ENCODE measurements at places on chromosomes 13 and 19. TPM values are rescaled to one million over a fixed set of nuclear protein-coding genes. Genes with fewer than 3 reads are reported as not detected.

The PEG3 gene
- 1.1 TPM for polyA plus RNA-seq

The ZNF610 gene
- 2.6 TPM for polyA plus RNA-seq

DNA sequence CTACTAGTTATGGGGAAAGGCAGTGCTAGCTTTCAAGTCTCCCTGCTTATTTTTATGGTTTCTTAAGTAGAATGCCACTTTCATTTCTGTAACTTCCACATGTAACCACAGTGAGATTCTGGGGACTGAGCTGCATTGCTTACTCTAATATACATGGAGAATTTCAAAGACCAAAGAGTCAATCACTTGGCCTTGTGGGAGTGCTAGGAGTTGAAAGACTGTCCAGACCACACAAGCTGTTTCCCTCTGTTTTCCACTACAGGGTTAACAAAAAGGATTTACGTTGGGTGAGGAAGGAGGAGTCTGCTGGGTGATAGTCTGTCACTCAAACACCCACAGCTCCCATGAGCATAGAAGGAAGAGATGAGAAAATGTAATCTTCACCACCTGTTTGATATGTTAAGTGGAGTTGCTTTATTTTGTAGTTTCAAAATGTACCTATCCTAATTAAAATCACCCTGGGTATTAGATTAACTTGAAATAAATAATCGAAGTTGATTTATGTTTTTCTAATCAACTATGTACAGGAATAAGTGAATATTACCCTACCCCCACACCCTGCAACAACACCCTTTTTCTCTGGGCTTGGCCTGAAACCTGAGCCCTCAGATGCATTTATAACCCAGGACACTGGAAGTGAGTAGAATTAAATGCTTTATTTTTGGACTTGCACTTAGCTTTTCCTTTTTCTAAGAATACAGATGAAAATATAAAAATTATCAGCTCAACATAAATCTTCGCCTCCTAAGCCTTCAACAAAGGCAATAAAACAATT, 225.8 kb upstream of the SLC10A2 start:
- no peak for DNase-seq

DNA sequence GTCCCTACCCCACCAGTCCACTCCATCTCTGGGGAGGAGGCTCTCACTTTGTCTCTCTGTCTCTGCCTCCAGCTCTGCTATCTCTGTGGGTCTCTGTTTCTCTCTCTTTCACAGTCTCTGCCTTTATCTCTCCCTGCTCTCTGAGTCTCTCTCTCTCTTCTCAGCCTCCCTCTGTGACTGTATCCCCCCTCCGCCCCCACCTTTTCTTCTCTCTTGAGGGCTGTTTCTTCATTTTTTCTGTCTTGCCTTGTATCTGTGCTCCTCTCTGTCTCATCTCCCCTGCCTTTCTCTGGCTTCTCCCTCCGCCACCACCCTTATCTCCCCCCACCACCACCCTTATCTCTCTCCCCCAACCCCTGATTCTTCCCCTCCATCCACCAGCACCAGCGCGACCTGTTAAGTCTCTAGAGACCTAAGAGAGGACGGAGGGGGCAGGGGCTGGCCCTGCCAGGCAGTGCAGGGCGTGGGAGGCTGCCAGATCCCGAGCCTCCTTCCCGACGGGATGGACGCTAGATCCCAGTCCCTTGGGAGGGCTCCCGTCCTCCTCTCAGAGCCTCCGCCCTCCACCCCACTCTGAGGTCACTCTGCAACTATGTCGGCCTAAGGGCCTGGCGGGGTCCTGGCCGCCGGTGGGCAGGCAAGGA, 1.0 kb downstream of the AXL start:
- no peak for DNase-seq

- no peak for DNase-seq
These were observed 1207.8 kb downstream of the EFNB2 start for GRCh38 chr13:105327581-105328126.

- DNase-seq, result no peak
These were observed 111.0 kb upstream of the MCF2L start for GRCh38 chr13:112857914-112858490.

DNA sequence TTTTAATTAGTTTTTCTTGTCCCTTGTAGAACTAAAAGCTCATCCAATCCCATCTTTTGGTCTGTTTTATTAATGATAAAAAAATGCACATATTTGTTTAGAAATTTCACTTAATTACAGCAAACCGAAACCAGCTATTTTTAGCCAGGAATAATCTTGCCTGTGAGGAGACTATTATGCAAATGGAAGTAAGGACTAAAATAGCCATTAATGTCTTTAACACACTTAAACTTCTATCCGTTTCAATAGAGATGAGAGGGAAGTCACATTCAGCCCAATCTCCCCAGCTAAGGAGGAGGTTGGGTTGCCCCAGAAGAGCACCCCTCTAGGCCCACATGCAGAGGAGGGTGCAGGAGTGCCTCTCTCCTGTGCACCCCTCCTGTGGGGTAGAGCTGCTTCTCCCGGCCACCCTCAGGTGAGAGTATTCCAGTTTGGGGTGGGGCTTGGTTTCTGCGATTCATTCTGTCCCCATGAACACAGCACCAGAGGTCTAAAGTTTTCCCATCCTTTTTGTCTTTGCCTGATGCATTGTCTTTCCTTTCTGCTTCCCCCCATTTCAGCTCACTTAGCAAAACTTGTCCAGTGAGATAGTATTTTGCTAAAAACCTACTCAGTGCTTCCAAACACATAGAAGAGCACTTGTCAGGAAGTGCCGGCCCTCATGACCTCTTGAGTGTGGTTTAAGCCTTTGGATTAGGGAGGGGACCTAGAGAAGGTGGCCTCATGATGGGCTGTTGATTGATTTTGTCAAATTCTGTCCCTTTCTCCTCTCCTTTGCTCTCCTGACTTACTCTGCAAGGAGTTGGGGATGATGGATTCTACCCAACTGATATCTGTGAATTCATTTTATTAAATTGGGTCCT, 28.2 kb downstream of the FGF9 start:
- DNase-seq, result no peak

DNA sequence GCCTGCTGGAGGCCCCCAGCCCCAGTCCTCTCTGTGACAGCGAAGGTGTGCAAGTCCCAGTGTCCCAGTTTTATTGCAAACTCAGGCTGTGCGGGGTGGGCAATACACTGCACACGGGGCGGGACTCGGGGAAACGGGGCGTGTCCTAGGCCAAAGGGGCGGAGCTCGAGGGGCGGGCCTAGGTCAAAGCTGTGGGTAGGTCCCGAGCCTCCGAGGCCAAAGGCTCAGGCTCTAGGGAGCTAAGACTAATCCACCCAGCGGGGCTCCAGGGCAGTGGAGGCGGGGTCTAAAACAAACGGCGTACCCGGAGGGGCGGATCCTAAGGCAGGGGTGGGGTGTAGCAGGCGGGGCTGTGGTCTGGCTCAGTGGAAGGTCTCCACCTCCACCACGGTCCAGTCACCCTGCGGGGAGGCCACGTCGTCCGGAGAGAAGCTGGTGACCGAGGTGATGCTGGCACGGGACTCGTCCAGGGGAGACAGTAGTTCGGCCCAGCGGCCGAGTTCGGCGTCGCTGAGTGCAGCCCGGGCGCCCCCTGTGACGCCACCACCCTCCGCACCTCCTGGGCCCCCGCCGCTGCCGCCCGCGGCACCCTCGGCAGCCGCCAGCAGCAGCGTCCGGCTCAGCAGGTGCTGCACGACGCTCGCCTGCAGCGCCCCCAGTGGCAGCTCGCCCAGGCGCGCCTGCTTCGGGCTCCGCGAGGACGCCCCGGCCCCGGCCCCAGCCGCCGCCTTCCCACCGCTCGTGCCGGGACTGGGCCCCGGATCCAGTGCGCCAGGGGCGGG, 5.3 kb downstream of the PRR36 start:
- DNase-seq, result peak; percentile 97

- DNase-seq, result no peak
These were observed 21.9 kb downstream of the PCDH17 start for GRCh38 chr13:57653229-57653989.

DNA sequence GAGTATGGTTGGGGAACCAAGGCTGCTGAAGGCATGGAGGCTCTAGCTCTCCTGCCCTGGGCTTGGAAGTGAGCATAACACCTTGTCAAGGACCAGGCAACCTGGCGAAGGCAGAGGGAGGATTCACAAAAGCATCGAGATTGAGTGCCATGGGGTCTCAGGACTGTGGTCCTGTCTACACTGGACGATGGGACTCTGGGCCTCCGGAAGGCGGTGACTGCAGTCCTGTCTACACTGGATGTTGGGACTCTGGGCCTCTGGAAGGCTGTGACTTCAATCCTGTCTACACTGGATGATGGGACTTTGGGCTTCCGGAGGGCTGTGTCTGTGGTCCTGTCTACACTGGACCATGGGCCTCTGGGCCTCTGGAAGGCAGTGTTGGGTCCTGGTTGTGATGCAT, 290.4 kb downstream of the TEX29 start:
- DNase-seq, result no peak
